ENCODE measurements at places on chromosomes 12 and 14.

- no peak for DNase-seq
Measured at GRCh38 chr12:128794661-128795529, 28.9 kb downstream of the SLC15A4 start.

- DNase-seq: no peak
Measured at GRCh38 chr12:64678248-64678647, 68.0 kb downstream of the RASSF3 start.

- DNase-seq: no peak
Measured at GRCh38 chr12:66438601-66439000, 136.3 kb downstream of the HELB start.

DNA sequence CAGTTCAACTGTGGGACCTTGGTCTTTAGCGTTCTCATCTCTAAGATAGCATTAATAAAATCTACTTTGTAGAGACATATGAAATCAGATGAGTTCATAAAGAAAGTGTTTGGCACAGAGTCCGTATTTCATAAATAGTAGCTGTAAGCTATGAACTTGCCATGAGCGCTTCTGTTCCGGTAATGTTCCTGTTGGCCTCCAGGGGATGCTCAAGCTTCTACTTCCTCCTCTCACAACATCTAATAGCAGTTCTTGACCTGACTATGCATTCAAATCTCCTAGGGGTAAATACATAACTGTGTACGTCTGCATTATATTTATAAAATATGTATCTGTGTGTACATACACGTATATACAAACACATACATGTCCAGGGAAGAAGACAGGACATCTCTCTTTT is 288.2 kb upstream of the TMPO start:
- no peak for DNase-seq

DNA sequence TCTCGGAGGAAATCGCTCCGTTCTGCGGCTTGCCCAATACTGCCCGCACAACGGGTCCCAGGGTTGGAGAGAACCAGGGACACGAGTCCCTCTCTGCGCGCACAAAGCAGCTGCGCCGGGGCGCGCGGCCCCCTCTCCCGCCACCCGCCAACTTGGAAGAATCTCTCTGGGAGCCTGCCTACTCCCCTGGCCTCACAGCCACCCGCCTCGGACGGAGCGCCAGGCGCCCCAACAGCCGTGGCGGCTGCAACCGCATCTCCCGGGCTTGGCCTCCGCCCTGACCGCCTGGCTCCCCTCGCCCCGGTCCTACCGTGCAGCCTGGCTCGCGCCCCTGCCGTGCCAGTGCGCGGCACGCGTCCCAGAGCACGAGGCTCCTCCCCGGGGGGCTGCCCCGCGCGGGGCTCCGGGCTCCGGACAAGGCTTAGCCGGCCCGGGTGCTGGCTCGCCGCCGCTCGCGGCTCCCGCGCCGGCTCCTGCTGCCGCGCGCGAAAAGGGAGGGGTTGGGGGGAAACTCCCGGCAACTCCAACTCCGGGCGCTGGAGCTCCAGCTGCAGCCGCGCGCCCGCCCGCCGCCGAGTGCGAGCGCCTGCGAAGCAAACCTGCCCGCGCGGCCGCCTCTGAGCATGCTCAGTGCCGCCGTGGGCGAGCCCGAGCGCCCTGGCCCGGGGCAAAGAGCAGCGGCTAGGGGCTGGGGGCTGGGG is at the start of gene STXBP6:
TSS of gene STXBP6 (minus strand) at position 580 of the 701 bp plus-strand sequence. CDS start 75,329 bp downstream, outside the sequence.
- DNase-seq: no peak

GRCh38 chr12:34303091-34303870 is 281.0 kb downstream of the ALG10 start:
- DNase-seq: no peak

- DNase-seq: no peak
Measured at GRCh38 chr12:104805186-104805585, 152.9 kb downstream of the SLC41A2 start.

DNA sequence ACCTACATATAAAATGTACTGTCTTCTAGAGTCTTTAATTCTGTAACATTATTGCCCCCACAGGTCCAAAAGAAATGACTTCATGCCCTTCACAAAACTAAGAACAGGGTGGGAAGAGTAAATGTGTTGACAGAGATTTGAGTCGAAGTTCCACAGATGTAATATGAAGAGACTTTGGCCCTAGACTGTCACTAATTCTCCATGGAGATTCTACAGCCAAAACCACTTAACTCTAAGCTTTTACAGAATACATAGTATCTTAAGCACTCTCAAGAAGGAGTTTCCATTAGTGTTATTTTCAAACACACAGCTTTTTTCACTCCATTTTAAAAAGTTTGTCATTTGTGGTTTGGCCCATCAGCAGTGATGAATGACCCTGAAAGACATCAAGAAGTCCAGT is 56.3 kb downstream of the ABCC9 start:
- DNase-seq: no peak

DNA sequence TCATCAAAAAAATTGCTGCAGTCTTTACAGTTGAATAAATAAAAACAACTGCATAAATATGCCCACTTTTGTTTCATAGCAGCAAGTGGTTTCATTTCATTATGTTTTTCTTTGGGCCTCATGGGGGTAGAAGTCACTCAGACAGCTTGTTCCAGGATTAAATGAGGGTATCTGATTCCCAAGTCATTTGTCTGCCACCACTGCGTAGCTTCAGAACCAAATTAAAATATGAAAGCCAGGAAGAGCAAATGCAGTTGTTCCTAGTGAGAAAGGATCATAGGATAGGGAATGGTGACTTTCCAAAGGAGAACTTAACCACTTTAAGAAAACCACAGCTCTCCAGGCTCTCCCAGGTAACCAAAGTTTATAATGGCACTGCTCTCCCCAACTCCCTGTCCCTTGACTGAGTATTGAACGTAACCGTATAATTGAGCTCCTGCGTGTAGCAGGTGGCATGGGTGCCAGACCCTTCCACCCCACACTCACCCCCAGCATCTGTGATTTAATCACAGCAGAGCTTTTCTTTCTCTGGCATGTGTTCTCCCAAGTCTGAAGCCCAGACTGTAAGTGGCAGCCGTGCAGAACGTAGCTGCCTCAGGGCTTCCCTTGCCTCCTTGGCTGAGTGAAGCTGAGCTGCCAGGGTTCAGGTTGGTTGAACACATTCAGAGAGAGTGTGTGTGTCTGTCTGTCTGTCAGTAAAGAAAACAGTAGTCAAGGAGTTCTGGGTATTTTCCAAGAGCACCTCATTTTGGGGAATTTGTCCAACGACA is 11.3 kb upstream of the KCNH3 start:
- no peak for DNase-seq

DNA sequence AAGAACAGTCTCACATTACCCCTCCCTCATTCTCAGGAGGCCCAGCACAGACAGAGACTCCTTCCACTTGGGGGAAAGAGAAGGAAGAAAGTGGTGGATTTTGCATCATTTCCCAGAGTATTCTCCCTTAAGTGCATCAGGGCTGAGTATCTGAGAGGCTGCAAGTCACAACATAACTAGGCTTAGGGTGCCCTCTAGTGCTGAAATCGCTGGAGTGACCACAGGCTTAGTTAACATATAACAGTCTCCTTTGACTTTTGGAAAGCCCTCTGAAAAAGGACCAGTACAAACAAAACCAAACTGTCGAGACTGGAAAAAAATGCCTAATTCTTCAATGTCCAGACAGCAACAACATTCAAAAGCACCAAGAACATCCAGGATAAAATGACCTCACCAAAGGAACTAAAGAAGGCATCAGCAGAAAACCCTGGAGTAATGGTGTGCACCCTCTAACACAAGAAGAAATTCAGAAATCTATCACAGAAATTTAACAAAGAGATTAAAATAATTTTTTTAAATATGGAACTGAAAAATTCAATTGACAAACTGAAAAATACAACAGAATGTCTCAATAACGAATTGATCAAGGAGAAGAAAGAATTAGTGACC is 412.3 kb downstream of the RPS29 start:
- DNase-seq: no peak

- DNase-seq: no peak
Measured at GRCh38 chr14:34256223-34256622, 205.8 kb downstream of the SPTSSA start.

GRCh38 chr12:4934407-4935035 is 24.8 kb downstream of the KCNA1 start:
- DNase-seq: no peak

DNA sequence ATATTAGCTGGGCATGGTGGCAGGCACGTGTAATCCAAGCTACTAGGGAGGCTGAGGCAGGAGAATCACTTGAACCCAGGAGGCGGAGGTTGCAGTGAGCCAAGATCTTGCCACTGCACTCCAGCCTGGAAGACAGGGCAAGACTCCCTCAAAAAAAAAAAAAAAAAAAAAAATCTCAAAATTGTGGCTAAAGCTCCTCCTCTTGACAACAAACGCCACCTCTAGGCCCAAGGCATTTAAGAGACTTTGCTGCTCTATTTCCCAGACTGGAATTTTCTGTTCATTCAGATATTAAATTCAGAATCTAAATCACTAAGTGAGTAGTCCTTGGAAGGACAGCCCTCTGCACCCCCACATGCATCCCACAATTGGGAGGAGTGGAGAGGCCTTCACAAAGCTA is 1.4 kb downstream of the ZFYVE1 start:
- no peak for DNase-seq
